Type B pancreatic cell (in vitro differentiated cells): ENCODE measurements at places on chromosomes 16 and 17. TPM values are rescaled to one million over a fixed set of nuclear protein-coding genes. Genes with fewer than 3 reads are reported as not detected.

TAC4 gene
- not detected in 2 replicates for total RNA-seq

G6PC1 gene
- total RNA-seq: 1.5 and 2.9 TPM in 2 replicates

C1QTNF1 gene
- total RNA-seq: 8.7 and 9.4 TPM in 2 replicates

DNA sequence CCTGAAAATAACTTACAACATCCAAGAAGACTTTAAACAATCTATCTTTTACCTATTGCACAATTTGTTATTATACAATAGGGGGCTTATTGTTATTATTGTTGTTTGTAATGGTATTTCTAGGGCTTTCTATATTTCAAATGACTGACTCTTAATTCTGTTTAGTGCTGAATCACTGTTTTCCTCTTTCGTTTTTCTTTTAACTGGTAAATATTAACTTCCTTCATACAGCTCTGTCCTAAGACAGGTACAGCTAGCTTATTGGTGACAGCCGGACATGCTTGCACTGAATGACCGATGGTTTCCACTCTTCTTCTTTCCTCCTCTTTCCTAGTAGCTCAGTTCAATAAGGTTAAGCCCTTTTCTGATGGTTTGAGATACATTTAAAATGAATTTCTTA lies 11.6 kb downstream of the KRTAP9-7 start:
- no peaks in the 10 kb centered on the region for H3K4me1 ChIP-seq
- no peaks in the 10 kb centered on the region for H3K27me3 ChIP-seq
- H3K36me3 ChIP-seq: no peaks in the 10 kb centered on the region
- H3K27ac ChIP-seq: no peak overlapping the region
- no peak overlapping the region for H3K4me3 ChIP-seq
- no peak for DNase-seq

GRCh38 chr17:7064261-7064660 lies 15.8 kb downstream of the CLEC10A start:
- peaks cover 15% of the 10 kb centered on the region for H3K27me3 ChIP-seq
- H3K36me3 ChIP-seq: no peaks in the 10 kb centered on the region
- peaks cover 4% of the 10 kb centered on the region for H3K4me1 ChIP-seq

- no peak overlapping the region for H3K27ac ChIP-seq
- H3K27me3 ChIP-seq: no peaks in the 10 kb centered on the region
- H3K4me1 ChIP-seq: peaks cover 50% of the 10 kb centered on the region
- H3K4me3 ChIP-seq: no peak overlapping the region
- peaks cover 5% of the 10 kb centered on the region for H3K36me3 ChIP-seq
Measured at GRCh38 chr16:72985148-72985941, 62.6 kb downstream of the ZFHX3 start.

DNA sequence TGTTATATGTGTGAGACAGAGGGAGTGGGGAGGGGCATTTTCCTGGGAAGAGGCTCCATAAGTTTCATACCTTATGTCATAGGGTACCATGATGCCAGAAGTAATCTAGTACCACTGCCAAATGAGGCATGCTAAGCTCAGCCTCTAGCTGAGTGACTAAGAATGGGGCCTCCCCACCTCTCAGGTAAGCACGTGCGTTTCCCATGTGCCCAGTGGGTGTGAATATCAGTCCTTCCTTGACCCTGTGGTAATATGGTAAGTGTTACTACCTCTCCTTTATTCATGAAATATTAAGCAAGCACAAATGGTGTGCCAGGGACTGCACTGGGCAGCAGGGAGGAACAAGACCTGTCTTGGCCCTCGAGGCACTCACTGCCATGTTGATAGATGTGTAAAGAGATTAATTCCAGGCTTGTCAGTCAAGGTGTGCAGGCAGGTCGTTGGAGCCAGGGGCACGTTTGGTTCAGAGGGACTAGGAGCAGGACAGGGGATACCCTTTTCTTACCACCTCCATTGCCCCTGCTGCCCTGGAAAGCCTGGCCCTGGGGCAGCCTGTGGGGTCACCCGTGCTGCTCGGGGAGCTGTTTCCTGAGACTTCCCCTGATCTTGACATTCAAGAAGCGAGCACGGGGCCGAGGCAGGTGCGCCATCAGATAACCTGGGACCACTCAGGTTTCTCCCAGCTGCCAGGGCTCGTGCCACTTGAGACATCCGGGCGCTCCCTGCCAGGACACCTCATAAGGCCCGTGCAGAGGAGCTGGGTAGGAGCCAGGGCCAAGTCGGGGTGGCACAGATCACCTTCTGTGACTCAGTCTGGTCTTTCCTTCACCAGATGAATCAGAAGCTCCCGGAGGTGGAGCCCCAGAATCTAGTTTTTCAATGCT lies 8.8 kb downstream of the RSAD1 start:
- H3K27ac ChIP-seq: no peak overlapping the region
- no peaks in the 10 kb centered on the region for H3K27me3 ChIP-seq
- H3K4me3 ChIP-seq: no peak overlapping the region
- H3K4me1 ChIP-seq: no peaks in the 10 kb centered on the region
- DNase-seq: no peak
- peaks cover 3% of the 10 kb centered on the region for H3K36me3 ChIP-seq
